T follicular helper cell (primary cell): ENCODE measurements at places on chromosomes 2 and 18.

- no peak for DNase-seq
Measured at GRCh38 chr2:217736776-217737550, 265.8 kb downstream of the TNS1 start.

GRCh38 chr2:225002656-225003045 is 39.6 kb downstream of the DOCK10 start:
- DNase-seq: no peak

DNA sequence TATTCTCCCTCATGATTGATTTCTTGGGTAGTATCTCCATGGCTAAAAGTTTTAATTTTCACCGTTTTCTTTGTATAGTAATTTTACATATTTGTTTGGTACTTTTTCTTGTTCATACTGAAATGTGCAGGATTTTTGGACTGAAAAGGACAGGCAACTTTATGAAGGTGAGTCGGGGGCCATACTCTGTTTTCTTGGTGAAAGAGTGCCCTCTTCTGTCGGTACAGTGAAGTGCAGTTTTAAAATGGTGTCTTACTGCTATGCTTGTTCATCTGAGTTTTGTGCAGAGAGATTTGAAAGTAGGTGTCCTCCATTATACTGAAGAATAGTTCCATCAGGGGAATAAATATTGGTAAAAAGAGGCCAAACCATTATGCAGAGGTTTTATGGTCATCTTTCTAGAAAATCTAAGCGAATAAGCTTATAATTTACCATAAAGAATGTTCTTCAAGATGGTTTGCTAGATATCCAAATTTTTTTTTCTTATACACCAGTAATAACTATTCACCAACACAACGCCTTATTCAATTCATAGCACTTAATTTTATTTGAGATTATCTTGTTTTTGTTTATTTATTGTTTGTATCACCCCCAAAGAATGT is 8.7 kb upstream of the SERPINB13 start:
- no peak for DNase-seq

- DNase-seq: no peak
Measured at GRCh38 chr18:64752707-64753106, 603.8 kb upstream of the LINC00305 start.

DNA sequence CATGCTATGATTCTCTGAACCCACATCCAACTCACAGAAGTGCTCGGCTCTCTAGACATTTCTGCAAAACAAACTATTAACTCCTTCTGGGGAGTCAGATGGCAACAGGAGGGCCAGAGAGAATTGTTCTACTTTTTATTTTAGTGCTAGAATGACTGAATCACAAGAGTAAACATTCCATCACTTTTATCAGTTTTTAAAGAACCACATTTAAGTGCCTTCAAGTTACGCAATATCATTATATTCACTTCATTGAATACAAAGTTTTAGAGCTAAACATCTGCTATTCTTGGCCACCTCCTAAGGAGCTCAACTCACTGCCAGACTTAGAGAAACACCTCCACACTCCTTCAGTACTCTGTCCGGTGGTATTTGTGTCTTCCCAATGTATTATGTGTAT is 22.4 kb downstream of the B4GALT6 start:
- DNase-seq: no peak

GRCh38 chr2:48345176-48345575 is 184.8 kb upstream of the STON1 start:
- DNase-seq: no peak

DNA sequence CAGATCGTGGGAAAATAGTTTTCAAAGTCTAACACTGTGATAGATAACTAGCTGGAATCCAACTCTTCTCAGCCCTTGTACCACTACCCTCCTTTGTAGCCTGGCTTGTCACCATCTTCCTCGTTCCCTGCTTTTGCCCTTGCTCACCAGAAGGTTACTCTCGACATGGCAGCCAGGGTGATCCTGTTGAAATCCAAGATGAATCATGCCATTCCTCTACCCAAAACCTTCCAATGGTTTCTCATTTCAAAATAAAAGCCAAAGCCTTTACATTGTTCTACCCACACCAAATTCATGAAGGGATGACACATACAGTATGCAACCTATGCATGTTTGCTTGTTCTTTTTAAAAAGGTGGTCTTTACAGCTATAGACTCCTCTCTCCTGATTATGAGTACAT is 45.7 kb downstream of the STAT4 start:
- DNase-seq: no peak

DNA sequence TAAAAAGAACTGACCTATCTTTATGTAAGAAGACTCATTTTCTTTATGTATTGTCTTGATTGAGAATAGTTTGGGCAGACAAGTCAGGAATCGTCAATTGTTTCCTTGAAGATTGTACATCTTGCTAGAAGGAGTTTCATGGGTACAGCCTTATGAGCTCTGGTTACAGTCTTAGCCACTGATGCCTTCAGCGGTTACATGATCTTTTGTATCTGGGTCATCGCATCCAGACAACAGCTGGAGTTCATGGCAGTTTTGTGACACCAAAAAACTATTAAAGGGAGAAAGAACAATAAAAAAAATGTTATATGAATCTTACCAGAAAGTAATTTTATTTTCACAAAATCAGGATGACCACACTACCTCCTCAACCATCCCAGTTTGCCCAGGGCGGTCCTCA is 520.5 kb upstream of the CDH7 start:
- no peak for DNase-seq

- peak; percentile 20 for DNase-seq
Measured at GRCh38 chr2:189698020-189698887, 23.8 kb downstream of the ANKAR start.

DNA sequence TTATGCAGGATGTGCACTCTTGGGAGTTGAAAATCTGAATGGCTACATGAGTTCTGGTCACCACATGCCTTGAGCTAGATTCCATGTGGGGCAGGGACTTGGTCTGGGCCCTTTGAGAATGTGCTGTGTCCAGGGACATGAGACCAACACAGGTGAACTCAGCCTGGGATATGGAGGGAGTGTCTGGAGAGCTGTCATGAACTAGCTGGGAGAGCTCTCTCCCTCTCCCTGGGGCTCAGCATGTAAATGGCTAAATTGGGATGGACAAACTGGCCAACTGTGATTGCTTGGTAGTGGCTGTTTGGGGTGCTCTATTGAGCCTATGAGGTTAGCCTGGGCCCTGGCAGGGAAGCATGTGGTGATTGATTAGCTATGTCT is 105.1 kb upstream of the HS6ST1 start:
- no peak for DNase-seq

- DNase-seq: no peak
Measured at GRCh38 chr2:33229646-33230045, 246.8 kb upstream of the RASGRP3 start.
